ENCODE measurements at places on chromosomes 12 and 14.

DNA sequence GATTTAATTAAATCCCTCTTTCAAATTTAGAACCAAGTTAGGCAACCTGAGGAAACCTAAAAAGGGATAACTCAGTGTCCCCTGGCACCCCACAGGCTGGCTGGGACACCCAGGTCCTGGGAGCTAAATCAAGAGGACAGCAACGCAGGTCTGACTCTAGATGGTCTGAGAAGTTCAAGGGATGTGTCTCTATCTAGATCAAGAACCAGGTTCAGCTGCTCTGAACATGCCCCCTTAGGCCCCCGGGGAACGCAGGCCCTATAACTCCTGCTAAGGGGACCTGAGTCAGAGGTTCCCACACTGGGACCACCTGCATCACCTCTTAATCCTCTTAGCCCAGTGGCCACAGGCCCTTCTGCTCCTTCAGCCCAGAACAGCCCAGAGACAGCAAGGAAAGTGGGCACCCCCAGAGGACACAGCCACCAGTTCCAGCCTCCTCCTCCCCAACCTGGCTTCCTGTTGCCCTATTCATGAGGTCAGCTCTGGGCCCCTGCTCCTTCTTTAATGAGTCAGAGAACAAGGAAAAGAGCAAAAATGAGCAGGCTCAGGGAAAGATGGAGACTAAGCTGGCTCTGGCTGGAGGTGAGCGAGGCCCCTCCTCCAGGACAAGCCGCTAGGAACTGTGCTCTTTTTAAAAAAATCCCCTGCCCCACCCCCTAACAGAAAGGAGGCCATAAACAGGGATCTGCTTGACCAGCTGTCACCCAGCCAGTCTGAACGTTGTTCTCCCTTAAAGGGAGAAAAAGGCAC lies 10.8 kb downstream of the PITPNM2 start:
- DNase-seq, result no peak

DNA sequence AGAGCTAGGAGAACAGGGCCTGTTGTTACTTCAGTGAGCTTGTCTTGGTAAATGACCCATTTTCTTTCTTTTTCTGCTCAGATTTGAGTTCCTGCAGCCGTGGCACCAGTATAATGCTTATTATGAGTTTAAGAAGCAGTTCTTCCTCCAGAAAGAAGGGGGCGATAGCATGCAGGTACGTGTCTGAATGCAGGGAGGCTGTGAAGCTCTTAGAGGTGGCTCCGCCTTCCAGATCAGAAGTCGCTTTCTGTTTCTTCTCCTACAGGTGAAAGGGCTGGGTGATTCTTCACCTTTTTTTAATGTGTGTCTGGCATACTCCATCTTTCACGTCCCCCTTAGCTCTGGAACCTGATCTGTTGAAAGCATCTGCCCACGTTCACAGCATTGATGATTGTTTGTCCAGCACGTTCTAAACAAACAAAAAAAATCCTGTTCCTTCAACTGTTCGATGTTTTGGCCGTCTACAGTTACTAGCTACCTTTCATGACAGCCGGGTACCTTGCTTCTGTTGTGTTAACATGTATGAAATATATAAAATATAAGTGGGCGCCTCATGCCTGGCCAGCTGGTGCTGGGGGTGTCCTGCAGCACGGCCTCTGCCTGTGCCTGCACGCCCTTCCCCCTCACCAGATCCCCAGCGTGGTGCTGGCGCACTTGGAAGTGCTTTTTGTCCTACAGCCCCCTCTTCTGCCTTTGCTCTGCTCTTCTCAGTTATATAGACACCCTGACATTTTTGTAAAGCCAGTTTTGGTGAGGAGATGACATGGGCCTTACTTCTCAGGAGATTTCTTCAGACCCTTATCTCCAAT lies 44.6 kb downstream of the SFSWAP start:
- no peak for DNase-seq

- DNase-seq, result no peak
Measured at GRCh38 chr14:79209418-79209817, 1001.9 kb downstream of the DIO2 start.

- DNase-seq, result peak; percentile 80
Measured at GRCh38 chr12:55765736-55766290, 22.9 kb downstream of the GDF11 start.

- DNase-seq, result no peak
Measured at GRCh38 chr12:31476437-31476836, 114.5 kb downstream of the DENND5B start.

DNA sequence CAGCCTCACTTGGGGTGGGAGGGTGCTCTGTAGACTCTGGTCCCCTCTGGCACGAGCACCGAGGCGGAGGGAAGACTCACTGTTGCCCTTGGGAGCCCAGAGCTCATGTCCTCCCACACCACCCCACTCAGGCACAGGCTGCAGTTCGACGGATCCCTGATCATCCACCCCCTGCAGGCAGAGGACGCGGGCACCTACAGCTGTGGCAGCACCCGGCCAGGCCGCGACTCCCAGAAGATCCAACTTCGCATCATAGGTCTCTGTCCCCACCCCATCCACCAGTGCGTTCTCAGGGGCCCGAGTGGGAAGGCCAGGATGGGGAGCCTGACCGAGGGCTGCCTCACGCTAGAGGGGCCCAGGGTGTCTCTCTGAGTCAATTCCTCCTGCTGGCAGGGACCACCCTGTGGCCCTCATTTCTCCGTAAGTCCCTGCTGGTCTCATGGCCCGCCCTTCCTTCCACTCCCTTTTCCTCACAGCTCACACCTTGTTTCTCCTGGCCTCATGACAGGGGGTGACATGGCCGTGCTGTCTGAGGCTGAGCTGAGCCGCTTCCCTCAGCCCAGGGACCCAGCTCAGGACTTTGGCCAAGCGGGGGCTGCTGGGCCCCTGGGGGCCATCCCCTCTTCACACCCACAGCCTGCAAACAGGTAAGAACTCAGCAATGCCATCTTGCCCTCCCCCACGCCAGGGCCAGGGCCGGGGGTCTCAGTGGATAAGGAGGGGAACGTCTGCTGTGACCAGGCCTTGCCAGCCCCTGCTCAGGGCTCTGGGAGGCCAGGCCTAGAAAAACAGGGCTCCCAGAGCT lies 27.0 kb downstream of the PAPLN start:
- no peak for DNase-seq

DNA sequence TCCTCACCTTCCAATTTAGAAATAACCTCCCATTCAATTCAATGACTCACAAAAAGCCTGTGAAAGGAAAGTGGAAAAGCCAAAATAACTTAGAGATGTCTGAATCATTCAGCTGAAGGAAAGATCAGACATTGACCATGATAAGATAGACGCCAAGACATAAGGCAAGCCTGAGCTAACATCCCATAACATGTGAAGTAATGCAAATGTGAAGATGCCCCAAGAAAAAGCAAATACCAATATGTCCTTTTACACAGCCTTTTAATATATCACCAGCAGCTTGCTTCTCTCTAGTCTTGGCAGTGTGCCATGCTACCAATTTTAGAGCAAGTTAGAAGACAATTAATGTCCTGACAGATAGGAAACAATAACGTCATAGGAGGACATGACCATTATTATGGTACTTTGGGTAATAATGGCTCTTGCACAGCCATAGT lies 2.4 kb upstream of the NUMB start:
- DNase-seq, result no peak

- no peak for DNase-seq
Measured at GRCh38 chr12:41032386-41032785, 155.7 kb upstream of the PDZRN4 start.

GRCh38 chr12:13342971-13343370 lies 146.4 kb downstream of the EMP1 start:
- no peak for DNase-seq

GRCh38 chr14:89477391-89477790 lies 60.4 kb upstream of the FOXN3 start:
- DNase-seq, result no peak

DNA sequence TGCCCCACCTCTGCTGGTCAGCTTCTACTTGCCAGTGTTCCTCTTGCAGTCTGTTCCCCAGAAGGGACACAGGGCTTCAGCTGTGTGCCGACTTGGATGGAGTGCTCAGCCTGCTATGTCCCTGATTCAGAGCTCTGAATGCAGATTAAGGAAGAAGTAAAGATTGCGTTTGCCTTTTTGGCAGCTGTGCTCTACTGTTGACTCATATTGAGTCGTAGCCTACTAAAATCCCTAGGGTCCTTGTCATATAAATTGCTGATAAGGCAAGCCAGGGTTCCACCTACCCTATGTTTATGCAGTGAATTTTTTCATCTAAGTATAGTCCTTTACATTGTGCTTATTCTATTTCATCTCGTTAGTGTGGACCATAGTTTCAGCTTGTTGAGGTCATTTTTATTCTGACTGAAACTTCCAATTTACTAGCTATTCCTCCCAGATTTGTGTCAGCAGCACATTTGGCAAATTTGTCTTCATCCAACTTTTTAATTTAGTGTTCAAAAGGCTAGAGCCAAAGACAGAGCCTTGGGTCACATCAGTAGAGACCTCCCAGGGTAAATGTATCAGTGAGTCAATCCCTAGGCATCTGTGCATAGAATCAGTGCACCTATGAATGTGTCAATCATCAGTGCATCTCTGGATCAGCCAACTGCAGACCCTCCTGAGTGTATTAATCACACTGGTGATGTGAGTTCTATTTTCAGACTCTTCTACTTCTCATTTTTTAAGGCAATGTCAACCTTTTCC lies 31.9 kb downstream of the CACNA1C start:
- no peak for DNase-seq

DNA sequence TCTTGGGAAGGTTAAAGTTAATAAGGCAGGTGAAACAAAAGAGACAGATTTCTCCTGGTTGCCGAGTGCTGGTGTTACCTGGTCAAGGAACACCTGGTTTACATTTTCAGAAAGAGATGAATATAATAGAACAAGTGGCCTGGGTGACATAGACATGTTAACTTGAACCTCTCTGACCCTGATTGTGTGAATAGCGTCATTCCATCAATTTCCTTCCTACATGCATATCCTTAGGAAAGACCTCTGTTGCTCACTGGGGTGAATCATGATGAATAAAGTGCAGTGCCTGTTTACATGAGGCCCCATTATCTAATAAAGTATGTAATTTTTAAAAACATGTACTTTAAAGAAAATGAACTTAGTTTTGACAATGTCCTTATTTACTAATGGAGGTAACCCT lies 1822.9 kb upstream of the FLRT2 start:
- DNase-seq, result no peak

DNA sequence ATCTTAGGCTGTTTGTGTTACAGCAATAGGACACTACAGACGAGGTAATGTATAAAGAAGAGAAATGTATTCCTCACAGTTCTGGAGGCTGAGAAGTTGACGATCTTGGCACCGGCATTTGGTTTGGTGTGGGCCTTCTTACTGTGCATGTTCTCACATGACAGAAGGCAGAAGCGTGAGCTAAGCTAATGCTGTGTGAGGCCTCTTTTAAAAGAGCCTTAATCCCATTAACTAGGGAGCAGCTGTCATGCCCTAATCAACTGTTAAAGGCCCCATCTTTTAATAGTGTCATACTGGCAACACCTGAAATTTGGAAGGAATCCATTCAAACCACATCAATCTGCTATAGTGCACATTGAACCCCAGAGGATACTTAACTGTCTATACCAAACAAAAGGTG lies 992.9 kb downstream of the GALC start:
- no peak for DNase-seq

GRCh38 chr12:121520586-121521086 lies 60.2 kb downstream of the KDM2B start:
- DNase-seq, result no peak

DNA sequence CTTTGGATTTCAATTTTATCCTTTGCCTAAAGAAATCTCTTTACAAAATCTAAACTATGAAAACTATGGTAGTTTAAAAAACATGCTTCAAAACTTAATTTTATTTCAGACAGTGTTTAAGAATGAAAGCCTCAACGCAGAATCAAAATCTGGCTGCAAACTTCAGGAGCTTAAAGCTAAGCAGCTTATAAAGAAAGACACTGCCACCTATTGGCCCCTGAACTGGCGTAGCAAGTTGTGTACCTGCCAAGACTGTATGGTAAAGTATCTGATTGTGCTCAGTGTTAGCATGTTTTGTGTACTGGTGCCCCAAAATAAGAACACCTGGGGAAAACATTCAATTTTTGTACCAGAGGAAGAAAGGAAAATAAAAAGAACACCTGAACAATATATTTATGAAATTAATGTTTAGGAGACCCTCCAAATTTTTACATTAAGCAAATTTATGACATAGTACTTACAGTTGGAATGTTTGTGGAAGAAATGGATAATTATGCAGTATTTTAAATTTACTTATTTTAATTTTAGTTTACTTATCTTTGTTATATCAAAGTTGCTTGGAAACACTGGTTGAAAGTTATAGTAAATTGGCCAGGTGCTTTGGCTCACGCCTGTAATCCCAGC lies 12.2 kb downstream of the UBR7 start:
- no peak for DNase-seq

- no peak for DNase-seq
Measured at GRCh38 chr12:25262389-25263074, 11.8 kb upstream of the KRAS start.

DNA sequence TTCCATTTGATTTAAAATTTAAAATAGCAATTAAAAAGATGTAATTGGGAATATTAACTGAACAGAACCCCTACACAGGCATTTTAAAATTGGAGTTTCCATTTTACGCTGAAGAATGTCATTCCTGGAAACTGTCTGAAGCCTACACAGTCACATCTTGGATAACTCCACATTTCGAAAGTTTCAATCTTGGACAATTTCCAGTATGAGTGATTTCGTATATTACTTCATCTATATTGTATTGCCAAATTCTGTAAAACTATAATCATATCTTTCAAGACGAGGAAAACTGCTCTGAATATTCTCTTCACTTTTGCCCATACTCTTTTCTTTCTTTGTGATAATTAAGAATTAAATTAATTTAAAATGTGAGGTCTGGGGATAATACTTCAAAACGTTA lies 194.2 kb upstream of the ABCD2 start:
- no peak for DNase-seq

DNA sequence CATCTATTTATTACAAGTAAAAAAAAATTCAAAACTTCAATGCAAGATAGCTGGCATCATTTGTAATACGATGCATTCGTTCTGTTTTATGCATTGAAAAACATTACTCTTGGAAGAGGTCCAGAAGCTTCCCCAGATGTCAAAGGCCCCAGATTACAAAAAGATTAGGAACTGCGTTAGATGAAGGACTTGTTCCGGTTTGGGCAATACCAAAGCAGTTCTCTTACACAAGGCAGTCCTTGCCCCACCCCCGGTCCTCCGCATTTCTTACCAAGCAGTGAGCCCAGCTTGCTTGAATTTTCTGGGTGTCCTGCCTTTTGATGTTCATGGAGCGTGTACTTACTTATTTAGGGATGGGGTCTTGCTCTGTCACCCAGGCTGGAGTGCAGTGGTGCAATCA lies 4.8 kb upstream of the HVCN1 start:
- no peak for DNase-seq

- no peak for DNase-seq
Measured at GRCh38 chr12:107748472-107748871, 12.5 kb downstream of the PRDM4 start.

DNA sequence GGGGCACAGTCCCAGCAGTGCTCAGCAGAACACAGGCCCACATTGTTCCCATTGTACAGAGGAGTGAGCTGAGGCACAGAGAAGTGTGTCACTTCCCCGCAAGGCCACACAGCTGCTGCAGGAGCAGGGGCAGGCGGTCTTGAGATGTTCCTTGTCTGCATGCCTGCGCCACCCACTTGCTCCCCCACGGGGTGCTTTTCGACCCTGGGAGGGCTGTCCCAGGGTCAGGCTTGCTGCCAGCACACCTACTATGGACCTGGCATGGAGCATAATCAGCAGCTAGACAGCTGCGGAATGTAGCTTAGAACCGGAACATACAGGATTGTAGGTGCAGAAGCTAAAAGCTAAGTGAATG lies 7.8 kb upstream of the EP400 start:
- no peak for DNase-seq

- no peak for DNase-seq
Measured at GRCh38 chr12:71718611-71719010, 32.7 kb downstream of the TMEM19 start.

GRCh38 chr12:64976131-64976530 lies 145.0 kb downstream of the WIF1 start:
- DNase-seq, result no peak
